ENCODE measurements at places on chromosomes 5 and 9. TPM values are rescaled to one million over a fixed set of nuclear protein-coding genes. Genes with fewer than 3 reads are reported as not detected.

DNA sequence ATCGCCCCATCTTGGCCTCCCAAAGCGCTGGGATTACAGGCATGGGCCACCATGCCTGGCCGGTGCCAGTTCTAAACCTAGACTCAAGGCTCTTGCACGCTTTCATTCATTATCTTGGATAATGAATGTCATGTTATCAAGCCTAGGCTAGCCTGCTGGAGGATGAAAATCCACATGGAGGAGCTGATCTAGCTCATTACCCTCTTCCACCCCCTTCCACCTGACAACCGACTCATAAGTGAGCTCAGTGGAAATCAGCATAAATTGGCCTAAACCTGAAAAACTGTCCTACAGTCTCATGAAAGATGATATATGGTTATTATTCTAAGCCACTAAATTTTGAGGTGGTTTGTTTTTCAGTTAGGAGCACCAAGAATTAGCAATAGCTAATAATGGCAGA is 3.6 kb upstream of the TGFBR1 start:
- no peak for DNase-seq

- no peak for DNase-seq
These were observed 22.3 kb upstream of the RNF130 start for GRCh38 chr5:180093651-180094382.

- DNase-seq = peak; percentile 92
These were observed 157.0 kb downstream of the RGS3 start for GRCh38 chr9:113620377-113621161.

GRCh38 chr5:675871-676698 is 17.1 kb downstream of the TPPP start:
- peak; percentile 34 for DNase-seq

DNA sequence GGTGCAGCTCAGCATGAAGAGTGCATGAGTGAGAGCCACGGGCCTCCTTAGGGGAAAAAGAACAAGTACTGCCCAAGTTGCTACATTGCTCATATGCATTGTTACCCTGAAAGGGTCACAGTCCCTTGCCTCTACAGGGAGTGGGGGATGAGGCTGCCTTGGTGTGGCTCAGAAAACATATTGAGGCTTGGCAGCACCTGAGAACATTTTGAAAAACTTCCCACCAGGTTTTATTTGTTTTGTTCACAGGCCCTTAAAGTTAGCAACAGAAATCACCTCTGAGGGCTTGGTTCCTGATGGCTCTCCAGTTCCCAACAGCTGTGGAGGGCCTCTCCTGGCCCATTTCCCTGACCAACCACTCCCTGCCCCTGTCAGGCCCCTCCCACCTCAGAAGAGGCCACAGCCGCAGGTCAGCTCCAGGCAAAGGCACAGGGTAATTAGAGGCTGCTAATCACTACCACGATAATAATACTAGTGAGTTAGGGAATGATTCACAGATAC is 90.7 kb upstream of the ADRA1B start:
- no peak for DNase-seq

The PCDHA3 gene
- 0.36 TPM for total RNA-seq

The SLC25A2 gene
- total RNA-seq = 1.1 TPM

The PCDHB6 gene
- total RNA-seq = 1.9 TPM

The EQTN gene
- total RNA-seq = 0.78 TPM

The HAND1 gene
- not detected for total RNA-seq

The SPINK6 gene
- total RNA-seq = not detected

Measured in aorta (tissue), 5 donors.